ENCODE measurements at places on chromosomes 2 and 18.

DNA sequence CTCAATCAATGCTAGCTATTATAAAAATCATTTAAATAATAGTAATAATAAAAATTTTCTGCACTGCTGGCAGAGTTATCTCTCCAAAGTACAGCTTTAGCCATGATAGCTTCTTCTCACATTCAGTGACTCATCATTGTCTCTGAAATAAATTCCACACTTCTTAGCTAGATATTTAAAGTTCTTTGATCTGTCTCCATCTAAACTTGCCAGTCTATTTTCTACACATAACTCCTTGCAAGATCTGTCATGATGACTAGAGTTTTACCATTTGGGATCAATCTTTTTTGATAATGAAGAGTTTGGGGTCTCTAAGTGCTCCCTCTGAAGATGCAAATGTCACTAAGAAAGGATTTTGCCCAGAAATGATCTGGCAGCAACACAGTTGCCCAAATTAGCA is 155.4 kb upstream of the LHCGR start:
- no peak for DNase-seq

DNA sequence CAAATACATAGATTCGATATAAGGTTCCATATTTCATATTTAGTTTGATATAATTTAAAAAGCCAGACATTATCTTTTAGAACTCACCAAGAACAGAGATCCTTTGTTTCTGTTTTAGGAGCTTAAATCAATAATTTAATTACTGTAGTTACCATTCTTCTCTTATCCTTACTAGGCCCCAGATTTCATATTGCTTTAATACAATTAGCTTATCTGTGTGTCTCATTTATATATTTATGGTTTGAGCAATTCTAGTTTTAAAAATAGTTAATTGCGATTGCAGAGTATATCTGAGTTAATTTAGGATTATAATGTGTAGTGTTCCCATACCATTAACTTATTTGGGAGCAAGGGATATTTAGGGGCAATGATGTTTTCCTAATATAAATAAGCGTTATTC is 558.8 kb upstream of the ZNF804A start:
- DNase-seq: no peak

DNA sequence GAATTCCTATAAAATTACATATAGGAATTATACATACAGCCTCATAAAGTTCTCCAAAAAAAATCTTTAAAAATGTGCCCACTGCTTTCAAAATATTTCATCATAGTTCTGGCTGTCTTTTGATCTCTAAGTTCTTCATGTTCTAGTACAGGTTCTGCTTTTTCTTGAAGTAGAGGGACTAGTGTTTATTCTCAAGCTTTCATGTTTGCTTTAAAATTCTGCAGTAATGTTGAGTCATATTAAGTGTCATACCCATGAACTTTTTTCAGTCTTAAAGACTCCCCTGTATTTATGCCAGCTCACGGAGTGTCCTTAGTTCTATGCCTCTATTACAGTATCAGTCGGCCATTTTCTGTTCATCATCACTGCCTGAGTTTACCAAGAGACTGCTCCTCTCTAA is 54.8 kb upstream of the CCDC141 start:
- no peak for DNase-seq

GRCh38 chr2:135685361-135685760 is 56.3 kb upstream of the UBXN4 start:
- no peak for DNase-seq

- DNase-seq: no peak
These were observed 113.2 kb downstream of the SH3BP4 start for GRCh38 chr2:235064976-235065375.

DNA sequence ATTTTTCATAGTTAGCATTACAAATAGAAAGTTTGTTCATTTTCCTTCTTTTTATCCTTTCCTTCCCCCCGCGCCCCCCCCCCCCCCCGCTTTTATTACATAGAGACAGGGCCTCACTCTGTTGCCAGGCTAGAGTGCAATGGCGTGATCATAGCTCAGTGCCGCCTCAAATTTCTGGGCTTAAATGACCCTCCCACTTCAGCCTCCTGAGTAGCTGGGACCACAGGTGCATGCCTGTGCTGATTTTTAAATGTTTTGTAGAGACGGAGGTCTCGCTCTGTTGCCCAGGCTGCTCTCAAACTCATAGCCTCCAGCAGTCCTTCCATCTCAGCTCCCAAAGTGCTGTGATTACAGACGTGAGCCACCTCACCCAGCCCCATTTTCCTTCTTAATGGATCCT is 91.2 kb upstream of the ALPP start:
- DNase-seq: no peak

GRCh38 chr2:24842081-24843050 is 49.1 kb downstream of the CENPO start:
- DNase-seq: no peak

GRCh38 chr2:210480079-210480478 is 3.5 kb upstream of the LANCL1 start:
- DNase-seq: no peak

DNA sequence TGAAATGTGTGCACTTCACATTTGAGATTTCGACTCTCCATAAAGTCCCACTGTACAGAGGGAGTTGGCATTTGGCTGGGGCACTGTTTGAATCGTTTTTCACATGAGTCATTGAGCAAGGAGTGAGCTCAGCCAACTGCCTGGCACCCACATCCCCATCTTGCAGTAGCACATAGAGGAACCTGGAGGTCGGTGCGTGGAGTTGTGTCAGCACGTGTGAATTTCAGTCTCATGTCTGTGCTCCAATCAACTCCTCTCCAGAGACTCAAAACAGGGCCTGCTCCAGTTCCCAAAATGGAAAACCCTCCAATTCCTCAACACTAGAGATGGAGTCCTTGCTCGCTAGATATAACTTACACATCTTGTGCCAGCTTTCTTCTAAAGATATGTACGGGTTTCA is 126.8 kb upstream of the CAPN13 start:
- no peak for DNase-seq

DNA sequence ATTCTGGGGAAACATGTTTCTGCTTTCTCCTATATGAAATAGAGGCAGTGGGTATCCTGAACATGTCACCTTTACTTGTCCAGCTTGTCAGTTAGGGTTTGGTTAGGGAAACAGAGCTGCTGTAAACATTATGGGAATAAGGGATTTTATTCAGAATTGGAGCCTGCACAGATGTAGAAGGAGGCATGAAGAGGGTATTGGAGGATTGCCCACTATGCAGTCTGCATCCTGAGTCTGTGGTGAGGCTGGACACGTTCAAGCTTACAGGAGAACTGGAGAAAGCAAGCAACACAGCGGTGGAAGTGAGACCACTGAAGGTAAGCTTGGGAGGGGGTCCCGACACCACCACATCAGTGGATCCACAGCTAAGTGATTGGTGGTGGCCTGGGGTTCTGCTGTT is 443.0 kb upstream of the TNP1 start:
- no peak for DNase-seq

DNA sequence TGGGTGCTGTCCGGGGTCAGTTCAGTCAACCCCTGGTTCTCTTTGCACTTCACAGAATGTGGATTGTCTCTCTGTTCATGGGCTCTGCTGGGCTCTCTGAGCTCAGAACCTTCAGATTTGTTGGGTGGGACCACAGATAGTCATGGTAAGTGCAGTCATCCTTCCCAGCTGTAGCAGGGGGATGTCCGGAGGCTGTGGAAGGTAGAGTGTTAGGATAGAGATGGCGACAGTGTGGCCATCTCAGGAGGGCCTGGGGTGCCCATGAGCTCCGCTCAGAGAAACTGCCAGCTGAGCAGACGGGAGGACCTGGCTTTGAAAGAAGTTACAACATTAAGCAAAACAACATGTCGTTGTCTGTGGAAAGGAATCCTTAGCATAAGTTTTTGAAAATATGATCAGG is 149.8 kb downstream of the FAM210A start:
- no peak for DNase-seq

DNA sequence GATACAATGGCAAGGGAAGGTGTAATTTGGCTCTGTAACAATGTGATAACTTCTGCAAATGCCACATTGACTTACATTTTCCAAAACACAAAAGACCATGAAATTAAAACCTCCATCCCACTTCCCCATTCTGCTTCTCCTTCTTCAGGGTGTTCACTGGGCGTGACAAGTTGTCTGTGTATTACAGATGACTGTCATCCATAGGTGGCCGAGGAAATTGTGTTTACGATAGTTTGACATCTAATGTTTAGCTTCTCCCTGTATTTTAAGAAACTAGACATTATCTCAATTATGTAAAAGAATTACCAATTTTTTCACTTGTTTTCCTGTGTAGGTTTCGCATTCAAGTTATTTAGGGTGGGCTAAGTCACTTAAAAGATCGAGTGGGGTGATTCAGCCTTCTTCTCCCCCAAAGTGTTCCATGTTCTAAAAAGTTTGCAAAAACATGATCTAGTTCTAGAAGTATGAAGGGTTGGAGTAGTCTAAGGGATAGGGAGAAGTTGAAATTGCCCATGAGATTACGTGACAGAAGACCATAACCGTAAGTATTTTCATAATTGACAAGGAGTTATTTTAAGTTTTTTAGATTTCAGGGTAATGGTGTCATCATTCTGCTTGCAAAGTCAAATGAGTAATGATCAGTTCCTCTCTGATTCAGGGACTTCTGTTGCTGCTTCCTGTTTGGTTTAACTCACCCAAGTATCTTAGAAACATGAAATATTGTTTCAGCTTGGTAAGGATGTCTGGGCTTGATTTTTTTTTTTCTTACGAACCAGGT is 25.2 kb upstream of the CYTIP start:
- DNase-seq: no peak

- no peak for DNase-seq
These were observed 60.9 kb upstream of the NT5C1B start for GRCh38 chr2:18650221-18650620.

DNA sequence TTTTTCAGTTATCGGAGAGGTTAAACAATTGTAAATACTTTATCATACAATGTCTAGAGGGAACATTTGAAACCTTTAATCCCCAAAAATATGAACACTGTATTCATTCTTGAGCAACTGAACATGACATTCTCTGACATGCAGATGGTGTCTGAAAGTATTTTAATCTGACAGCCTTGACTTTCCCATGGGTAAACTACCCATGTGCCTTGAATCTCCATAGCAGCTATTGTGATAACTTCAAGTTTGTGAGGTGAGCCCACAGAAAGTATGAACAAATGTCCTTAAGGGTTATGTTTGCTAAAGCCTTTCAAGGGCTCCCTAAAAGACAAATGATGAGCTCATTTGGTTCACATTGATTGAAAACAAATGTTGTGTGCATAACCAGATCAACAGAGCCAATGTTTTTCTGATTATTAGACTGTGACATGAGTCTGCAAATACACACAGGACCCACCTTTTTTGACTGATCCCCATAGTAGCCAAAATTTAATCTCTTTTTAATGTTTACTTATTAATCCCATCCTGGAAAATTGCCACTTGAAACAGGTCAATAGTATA is 1326.0 kb downstream of the LRP1B start:
- DNase-seq: no peak

DNA sequence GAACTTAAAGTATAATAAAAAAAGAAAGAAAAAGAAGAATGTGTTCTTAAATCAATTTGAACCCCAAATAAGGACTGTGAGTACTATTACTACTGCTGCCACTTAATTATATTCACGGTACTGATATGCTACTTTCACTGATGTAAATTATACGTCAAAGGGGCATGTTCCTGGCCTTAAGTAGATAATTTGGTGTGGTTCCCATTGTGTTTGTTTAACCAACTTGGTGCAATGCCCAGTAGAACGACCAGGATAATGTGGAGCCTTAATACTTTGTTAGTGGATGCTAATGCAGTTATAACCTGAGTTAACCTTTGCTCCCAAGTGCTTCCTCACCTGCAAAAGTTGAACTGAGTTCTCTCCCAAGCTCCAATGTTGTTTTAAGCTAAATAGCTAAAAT is 142.0 kb downstream of the NR4A2 start:
- DNase-seq: peak; percentile 59

- DNase-seq: no peak
These were observed 155.5 kb upstream of the CAVIN2 start for GRCh38 chr2:192002418-192002817.

DNA sequence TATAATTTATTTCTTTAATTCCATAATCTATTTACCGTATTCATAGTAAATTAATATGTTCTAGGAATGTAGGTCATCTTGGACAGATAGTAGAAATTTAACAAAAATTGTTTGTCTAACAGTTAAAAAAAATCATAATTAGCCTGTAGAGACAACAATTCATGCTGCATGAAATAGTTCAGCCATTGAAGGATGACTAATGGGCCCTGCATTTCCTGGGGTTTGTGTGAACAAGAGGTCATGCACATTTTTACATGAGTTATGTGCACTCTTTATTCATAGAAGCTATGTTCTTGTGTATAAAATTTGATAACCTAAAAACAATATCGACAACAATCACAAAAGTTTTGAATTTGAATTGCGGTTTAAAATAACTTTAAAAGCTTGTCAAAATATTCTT is 1663.6 kb downstream of the SUCLG1 start:
- DNase-seq: no peak

- no peak for DNase-seq
These were observed 96.6 kb upstream of the CABLES1 start for GRCh38 chr18:23038712-23039111.

DNA sequence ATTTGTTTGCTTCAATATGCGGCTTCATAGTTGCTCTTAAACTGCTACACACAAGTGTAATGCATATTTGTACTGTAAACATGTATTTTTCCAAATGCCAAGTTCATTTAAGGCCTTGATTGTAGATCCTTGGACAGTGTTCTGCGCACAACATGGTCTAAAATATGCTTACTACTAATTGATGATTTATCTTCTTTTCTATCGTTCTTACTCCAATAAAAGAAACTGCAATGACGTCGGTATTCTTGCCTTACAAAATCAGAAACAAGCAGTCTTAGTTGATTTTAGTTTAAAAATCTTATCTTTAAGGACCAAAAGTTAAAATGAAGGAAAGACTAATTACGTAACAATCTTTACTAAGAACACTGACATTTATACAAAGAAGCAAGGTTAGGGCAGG is 224.3 kb upstream of the SMAD7 start:
- no peak for DNase-seq

GRCh38 chr2:207274530-207275189 is 108.9 kb upstream of the KLF7 start:
- no peak for DNase-seq

- no peak for DNase-seq
These were observed 28.2 kb upstream of the SEMA4C start for GRCh38 chr2:96898135-96898505.

DNA sequence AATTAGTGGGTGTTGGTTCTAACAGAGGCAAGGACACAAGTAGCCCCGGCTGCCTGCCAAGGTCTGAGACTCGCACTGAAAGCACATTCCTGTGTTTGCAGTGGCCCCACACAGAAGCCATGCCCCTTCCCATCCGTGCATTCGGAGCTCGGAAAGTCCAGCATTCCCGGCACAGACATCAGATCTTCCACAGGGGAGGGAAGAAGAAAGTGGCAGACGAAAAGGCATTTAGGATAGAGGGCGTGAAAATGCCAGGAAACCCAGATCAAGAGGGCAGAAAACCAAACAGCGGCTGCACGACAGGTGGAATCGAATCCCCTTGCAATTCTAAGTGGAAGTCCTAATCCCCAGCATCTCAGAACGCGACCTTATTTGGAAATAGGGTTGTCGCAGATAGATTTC is 105.5 kb upstream of the ASB18 start:
- peak; percentile 70 for DNase-seq

Data from NCI-H1105 treated with DMSO at 0.1 percent for 48 hours (cell line).